T-helper 1 cell treated with Interleukin-12 subunit alpha and Interleukin-12 subunit beta and Interleukin-4 antibody, amounts not matched to agents 30 ng/mL and 1 ng/mL, for 36 hours (primary cell): ENCODE measurements at places on chromosomes 2 and 18. TPM values are rescaled to one million over a fixed set of nuclear protein-coding genes. Genes with fewer than 3 reads are reported as not detected.

MC4R gene
- not detected in 2 replicates for total RNA-seq

MYO7B gene
- 0.46 and 0.54 TPM in 2 replicates for total RNA-seq

ALPP gene
- total RNA-seq = not detected in 2 replicates

FEV gene
- total RNA-seq = not detected in 2 replicates

GATA6 gene
- total RNA-seq = not detected in 2 replicates

PRSS56 gene
- not detected in 2 replicates for total RNA-seq

NLRC4 gene
- total RNA-seq = 0.07 and 0.12 TPM in 2 replicates

CCBE1 gene
- not detected in 2 replicates for total RNA-seq
